ENCODE measurements at places on chromosomes 6 and 20.

GRCh38 chr20:61522498-61523090 is 270.5 kb downstream of the CDH4 start:
- no peak for DNase-seq

GRCh38 chr6:143451531-143451930 is 926 bp downstream of the PEX3 start:
- no peak for DNase-seq

- DNase-seq: no peak
Measured at GRCh38 chr6:144824018-144824417, 538.9 kb downstream of the UTRN start.

DNA sequence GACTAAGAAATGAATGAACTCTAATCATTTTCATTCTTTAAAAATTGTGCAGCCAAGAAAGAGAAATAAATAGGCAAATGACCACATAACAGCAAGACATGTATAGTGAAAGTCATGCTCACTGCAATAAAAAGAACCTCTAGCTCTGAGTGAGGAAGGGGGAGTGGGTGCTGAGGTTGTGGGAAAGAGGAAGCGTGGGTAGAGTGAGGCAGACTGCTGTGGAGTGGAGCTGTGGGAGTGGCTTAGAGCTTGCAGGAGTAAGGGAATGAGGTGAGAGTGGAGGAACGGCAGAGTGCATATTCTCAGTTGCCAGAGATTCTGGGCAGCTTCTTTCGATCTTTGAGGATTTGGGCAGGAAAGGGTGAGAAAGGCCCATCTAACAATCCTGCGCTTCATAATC is 10.4 kb downstream of the DEFB129 start:
- DNase-seq: no peak

- DNase-seq: no peak
Measured at GRCh38 chr6:87822011-87822410, 120.0 kb upstream of the AKIRIN2 start.

DNA sequence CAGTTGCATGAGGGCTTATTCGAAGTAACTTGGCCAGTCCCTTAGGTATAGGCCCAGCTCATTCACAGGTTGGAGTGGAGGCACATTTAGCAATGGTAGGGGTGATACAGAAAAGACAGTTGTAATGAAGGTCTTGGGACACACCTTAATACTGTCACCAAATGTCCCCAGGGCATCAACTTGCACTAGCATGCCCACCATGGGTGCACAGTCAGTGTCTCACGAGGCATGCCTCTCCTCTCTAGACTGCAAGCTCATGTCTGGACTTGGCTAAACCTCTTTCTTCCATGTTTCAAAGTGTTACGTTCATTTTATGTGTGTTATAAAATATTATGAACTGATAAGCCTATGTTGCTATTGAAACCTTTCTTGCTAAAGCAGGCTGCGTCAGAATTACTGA is 124.0 kb upstream of the ECI2 start:
- DNase-seq: no peak

GRCh38 chr6:111750753-111751673 is 122.2 kb downstream of the FYN start:
- DNase-seq: no peak

- no peak for DNase-seq
Measured at GRCh38 chr6:52635049-52635577, 35.8 kb upstream of the TMEM14A start.

DNA sequence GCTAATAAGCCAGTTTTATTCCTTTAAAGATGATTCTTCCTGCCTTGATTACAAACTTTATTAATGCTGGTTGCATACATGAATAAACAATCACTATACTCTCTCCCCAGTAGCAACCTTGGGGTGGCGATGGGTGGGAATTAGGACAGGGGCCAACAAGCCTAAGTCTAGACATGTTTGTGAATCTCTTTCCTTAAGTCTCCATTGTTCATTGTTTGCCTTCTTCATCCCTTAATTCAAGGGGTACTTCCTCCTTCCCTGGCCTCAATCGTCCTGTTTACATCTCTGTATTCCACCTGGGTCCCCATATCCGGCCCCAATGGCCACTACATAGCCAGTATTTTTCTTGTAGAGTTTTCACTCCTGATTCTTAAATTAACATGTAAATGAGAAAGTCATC is 66.0 kb downstream of the ARHGAP18 start:
- DNase-seq: no peak

DNA sequence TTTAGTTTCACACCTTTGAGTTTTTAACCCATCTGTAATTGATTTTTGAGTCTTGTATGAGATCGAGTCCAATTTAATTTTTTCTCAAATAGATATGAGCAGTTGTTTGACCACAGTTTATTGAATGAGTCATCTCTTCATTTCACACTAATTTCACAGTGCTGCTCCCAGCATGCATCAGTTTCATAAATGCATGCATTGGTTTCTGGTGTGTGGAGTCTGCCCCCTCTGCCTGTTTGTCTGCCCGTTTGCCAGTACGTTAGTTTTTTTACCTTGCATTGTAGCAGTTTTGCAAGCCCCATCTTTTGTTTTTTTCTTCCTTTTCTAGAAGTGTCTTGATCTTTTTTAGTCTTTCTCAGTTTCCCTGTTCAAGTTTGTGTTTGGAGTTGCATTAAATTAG is 11.9 kb downstream of the SLX4IP start:
- DNase-seq: no peak

DNA sequence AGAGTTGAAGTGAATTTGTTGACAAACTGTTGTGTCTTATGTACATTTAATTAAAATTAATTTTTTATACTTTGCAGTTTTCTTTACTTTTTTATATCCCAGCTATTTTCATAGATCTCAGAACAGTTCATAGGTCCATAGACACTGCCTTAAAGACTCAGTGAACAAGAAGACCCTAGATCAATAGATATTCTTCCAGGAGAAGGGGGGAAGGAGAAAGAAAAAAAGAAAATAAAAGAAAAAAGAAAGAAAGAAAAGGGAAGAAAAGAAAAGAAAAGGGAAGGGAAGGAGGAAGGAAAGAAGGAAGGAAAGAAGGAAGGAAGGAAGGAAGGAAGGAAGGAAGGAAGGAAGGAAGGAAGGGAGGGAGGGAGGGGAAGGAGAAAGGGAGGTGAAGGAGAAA is 130.8 kb downstream of the MAFB start:
- no peak for DNase-seq

DNA sequence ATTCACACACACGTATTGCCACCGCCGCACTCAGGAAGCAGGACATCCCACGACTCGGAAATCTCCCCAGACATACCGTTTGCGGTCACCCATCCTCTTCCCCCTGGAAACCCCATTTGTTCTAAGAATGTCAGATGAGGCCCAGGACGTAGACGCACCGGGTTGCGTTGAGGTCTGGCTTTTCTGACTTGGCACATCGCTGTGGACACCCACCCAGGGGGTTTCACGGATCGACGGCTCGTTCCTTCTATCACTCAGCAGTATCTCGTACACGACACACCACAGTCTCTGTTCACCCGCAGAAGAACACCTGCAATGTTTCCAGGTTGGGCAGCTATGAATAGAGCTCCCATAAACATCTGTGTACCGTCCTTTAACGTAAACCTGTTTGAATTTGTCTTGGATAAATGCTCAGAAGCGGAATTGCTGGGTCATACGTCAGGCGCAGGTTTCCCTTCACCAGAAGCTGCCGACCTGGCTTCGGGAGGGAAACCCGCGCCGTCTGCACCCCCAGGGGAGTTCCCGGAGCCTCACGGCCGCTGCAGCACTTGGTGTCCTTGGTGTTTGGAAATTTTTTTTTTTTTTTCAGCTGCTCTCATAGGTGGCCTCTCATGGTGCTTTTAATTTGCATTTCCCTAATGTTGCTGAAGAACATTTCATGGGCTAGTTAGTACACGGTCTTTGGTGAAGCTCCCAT is 9.3 kb upstream of the EEF1A2 start:
- no peak for DNase-seq

DNA sequence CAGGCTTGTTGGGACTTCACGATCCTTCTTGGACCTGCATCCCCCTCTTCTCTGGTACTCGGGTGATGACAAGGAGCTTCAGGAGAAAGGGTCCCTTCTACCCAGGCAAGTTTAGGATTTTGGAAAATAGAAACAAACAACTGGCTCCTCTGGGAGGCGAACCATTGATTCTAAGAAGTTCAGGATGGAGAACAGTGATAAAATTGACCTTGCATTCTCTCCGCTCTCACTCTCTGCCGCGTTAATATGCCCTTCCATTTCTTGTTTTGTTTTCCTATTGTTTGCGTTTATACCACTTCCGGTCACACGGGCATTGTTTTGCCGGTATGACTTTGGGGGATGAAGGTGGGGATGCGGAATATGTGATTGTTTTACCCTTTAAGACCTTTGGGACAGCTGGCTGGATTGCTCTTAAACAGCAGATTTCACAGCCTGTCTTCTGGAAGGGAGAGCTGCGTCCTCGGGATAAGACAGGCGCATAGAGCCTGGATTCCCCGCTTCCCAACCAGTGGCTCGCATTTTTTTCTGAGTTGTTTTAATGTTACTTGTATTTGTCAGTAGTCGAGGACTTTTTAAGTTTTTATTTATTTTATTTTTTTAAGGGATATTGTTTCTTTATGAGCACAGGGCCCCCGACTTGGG is 144.3 kb upstream of the ZNF184 start:
- DNase-seq: no peak

DNA sequence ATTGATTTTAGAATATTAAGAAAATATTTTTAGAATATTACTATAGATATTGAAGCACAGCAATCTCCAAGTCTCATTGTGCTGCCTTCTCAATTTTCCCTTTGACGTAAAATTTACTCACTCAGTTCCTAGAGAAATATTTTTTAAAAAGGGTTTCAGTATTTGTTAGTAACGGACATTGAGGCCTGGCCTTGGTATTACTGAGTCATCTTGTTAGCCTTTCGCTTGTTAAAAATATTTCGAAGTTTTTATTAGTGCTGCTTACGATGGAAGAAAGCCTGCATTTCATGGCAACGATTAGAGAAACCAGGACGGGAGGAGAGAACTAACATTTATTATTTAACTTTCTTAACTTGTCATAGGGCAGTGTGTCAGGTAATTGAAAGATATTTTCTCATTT is 82.2 kb downstream of the TIAM2 start:
- DNase-seq: no peak

Measured in left renal cortex interstitium (tissue), 4 donors.